ENCODE measurements at places on chromosomes 12 and 14.

DNA sequence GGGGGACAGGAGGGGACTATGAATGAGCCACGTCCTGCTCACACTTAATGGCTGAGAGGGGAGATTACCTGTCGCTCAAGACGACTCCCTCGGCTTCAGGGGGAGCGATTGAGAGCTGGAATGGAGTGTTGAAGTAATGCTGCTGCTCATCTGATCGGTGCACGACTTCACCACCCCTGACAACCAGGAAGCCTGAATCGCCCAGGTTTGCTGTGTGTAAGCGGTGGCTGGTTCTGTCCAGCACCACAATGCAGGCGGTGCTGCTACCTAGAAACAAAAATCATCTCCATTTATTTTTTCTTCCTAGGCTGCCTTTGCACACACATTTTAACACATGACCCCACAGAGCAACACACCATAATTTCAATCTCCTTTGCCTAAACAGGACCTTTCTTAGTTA, 37.3 kb downstream of the PPTC7 start:
- DNase-seq, result no peak

GRCh38 chr12:13147688-13148484, 44.4 kb upstream of the GSG1 start:
- DNase-seq, result no peak

GRCh38 chr12:27902651-27903050, 69.9 kb downstream of the PTHLH start:
- no peak for DNase-seq

GRCh38 chr14:105335735-105336476, 21.4 kb downstream of the PACS2 start:
- DNase-seq, result no peak

GRCh38 chr14:101525640-101526527, 35.4 kb upstream of the DIO3 start:
- DNase-seq, result no peak

- no peak for DNase-seq
Observed at GRCh38 chr14:53741479-53742232, 215.0 kb downstream of the BMP4 start.

DNA sequence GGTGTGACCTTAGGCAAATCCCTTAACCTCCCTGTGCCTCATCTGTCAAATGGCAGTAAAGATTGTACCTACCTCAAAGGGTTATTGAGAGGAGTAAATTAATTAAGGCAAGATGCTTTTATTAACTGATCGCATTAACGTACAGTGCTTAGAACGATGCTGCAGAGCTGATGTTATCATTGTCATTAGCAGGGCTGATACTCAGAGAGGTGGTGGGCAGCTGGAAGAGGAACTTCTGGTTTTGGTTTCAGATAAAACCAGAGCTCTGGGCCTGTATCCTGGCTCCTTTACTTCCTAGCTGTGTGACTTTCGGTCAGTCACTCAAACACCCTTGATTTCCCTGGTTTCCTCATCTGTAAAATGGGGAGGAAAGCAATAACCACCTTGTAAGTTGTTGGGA, 55.1 kb downstream of the CALM1 start:
- no peak for DNase-seq

DNA sequence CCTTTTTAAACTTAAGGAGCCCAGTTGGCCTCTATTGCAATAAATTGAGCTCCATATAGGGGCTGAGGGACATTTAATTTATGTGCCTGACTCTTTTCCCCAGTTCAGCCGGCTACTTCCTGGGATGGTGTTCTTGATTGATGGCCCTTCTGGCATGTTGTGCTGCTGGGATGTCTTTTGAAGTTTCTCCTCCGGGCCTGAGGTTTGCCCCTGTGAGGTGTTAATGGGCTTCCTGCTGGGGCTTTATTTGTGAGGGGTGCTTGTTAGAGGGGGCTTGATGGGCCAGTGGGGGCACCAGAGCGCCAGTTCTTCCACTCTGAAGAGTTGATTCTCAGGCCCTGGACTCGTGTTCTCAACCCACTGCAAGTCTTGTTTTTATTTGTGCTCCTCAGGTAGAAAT, 69.6 kb downstream of the CHST11 start:
- DNase-seq, result no peak

DNA sequence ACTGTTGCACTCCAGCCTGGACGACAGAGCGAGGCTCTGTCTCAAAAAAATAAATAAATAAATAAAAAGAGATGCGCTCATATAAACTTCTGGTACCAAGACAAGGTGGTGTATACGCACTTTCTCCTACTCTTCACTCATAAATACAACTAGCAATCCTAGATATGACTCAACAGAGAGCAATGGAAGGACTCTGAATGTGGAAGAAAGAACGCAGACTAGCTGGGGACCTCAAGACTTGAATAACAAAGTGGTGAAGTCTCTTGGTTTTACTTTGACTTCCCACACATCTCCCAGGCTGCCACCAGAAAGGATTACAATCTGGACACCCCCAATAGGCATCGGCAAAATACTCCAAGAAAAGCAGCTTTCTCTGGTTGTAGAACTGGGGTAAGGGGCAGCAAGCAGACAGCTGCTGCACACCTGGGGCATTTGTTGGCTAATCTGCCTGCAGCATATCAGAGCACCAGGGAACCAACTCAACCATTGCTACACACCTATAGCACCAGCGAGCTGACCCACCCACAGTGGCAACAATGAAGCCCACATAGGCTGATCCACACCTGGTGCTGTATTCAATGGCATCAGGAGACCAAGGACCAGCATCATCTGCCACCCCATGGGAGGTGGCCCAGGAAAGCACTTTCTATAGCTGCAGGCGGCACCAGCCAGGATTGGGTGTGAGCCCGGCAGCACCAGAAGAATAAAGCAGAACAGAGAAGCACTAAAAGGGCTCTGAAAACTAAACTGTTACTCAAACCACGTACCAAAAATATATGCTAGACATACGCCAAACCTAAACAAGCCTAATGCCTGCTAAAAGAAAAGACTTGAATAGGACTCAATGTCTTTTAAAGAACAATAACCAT, 1231.7 kb upstream of the TMEM132C start:
- DNase-seq, result no peak

- no peak for DNase-seq
Observed at GRCh38 chr12:40892528-40892927, 200.3 kb downstream of the CNTN1 start.

GRCh38 chr12:56213878-56214277, 7.8 kb downstream of the RNF41 start:
- no peak for DNase-seq

DNA sequence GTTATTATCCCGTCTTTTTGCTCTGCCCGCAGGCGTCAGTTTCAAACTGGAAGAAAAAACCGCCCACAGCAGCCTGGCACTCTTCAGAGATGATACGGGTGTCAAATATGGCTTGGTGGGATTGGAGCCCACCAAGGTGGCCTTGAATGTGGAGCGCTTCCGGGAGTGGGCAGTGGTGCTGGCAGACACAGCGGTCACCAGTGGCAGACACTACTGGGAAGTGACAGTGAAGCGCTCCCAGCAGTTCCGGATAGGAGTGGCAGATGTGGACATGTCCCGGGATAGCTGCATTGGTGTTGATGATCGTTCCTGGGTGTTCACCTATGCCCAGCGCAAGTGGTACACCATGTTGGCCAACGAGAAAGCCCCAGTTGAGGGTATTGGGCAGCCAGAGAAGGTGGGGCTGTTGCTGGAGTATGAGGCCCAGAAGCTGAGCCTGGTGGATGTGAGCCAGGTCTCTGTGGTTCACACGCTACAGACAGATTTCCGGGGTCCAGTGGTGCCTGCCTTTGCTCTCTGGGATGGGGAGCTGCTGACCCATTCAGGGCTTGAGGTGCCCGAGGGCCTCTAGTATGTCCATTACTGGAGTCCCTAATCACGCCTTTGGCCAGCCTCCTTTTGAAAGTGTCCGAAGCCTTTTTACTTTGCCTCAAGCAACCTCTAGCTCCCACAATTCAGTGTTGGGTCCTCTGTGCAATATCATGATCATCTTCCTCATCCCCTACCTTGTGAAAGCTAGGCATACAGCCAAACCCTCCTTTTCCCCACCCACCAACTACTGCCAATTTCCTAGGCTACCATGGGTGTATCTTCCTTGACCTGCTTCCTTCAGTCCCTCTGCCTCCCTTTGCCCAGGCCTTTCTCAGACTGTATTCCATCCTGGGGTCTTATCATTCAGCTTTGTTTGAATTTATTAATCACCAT, 891 bp downstream of the SPRYD4 start:
- no peak for DNase-seq

DNA sequence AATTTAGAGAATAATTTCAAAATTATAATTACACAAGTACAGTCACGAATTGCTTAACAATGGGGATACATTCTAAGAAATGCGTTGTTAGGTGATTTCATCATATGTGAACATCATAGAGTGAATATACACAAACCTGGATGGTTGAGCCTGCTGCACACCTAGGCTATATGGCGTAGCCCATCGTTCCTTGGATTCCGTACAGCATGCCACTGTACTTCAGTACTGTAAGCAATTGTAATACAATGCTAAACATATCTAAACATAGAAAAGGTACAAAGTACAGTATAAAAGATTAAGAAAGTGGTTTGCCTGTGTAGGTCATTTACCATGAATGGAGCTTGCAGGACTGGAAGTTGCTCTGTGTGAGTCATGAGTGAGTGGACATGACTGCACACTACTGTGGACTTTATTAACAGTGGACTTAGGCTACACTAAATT, 286.2 kb downstream of the CACNA1C start:
- DNase-seq, result no peak

- no peak for DNase-seq
Observed at GRCh38 chr14:87994974-87995373, 2.0 kb upstream of the GALC start.

DNA sequence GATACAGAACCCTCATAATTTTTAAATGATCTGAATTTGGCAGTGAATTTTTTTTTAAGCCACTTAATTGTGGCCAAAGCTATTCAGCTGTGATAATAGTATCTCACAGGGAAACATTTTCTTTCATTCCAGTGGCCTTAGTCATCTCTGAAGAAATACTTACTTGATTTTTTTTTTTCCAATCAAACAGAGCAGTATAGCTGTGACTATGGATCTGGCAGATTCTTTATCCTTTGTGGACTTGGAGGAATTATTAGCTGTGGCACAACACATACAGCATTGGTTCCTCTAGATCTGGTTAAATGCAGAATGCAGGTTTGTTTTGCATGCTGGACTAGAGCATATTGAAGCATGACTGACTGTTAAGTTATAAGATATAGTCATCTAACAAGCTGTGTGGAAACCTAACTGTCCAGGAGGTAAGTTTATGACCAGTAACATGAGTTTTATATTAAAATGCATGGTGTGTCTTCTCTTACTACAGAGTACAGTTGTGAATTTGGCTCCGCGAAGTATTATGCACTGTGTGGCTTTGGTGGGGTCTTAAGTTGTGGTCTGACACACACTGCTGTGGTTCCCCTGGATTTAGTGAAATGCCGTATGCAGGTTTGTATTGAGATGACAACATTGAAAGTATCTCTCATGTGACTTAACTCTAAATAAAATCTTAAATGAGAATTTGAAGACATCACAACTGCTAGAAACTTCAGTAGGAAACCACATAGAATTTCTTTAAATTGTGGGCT, 1.9 kb downstream of the SLC25A3 start:
- no peak for DNase-seq

GRCh38 chr14:93648440-93649168, 139.7 kb downstream of the PRIMA1 start:
- DNase-seq, result peak; percentile 3

DNA sequence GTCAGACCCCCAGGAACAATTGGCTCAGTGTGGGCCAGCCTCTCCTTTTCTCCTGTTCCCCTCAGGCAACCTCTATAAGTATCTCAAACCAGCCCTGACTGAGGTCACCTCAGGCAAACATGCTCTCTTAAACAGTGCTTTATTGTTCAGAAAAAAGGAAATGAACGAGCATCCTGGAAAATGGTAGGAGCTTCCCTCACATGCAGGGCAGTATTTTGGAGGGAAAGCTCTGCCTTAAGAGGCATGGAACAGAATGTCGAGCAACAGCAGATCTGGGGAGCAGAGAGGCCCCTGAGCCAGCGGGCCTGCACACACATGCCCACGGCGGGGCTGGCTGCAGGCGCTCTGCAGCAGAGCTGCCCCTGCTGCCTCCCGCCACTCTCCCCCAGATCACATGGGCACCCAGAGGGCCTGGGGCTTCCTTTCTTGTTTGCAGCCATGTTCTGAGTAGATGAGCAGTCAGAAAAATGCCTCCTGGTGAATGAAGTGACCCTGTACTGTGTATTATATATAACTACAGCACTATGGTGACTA, 42.0 kb downstream of the MOK start:
- DNase-seq, result no peak

GRCh38 chr14:104724981-104725771, 1.1 kb downstream of the ADSS1 start:
- DNase-seq, result no peak

DNA sequence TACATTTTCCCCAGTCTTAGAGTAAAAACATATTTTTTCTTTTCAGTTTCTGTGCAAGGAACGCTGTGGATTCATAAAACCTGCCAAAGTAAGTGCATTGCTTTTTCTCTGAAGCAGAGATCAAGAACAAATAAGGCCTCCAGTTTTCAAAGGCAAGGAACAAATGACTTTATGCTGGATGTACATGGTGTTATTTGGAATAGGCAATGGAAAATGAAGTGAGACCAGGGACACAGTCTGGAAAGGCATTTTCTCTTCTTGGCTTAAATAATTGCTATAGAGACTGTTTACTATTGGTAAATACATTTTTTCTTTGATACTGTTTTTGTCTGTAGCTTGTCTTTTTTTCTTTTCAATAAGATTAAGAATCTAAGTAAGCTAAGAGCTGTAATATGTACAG, 725.9 kb upstream of the MDGA2 start:
- DNase-seq, result no peak

GRCh38 chr12:39467432-39467870, 24.5 kb upstream of the KIF21A start:
- no peak for DNase-seq

GRCh38 chr14:79356040-79356439, 855.3 kb downstream of the DIO2 start:
- DNase-seq, result no peak

- DNase-seq, result no peak
Observed at GRCh38 chr12:62724285-62724684, 210.7 kb downstream of the PPM1H start.

GRCh38 chr14:83893447-83893846, 1636.5 kb upstream of the FLRT2 start:
- no peak for DNase-seq

DNA sequence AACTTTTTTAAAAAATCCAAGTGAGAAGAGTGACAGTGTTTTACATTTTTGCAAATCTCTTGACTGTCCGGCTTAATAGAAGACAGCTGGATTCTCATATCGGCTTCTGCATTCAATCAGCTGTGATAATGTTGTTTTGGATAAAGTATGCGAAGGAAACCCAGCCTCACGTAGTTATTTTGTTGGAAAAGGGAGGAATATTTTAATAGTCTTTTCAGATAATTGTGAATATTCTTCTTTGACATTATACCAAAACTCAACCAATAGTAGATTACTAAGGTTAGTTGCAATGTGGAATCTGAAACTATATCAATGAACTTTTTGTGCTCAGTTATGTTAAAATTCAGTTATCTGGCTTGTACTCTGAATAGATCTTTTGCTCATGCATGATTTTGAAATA, 276.5 kb downstream of the ZFP36L1 start:
- DNase-seq, result no peak

DNA sequence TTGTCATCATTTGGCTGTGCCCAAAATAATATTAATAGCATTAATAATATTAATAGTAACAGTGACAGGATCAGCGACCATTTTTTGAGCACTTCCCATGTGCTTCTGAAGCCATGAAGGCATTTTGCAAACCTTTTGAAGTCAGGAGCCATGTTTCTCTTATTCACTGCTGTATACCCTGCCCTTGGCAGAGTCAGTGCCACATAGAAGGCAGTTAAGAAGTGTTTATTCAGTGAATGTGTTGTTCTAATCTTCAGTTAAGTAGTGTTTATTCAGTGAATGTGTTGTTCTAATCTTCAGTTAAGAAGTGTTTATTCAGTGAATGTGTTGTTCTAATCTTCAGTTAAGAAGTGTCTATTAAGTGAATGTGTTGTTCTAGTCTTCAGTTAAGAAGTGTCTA, 319.7 kb upstream of the NAV3 start:
- no peak for DNase-seq

Measured in activated CD4-positive, alpha-beta T cell treated with anti-CD3 and anti-CD28 coated beads for 24 hours (primary cell).